Right cardiac atrium (tissue), 5 donors: ENCODE measurements at places on chromosomes 5 and 9. TPM values are rescaled to one million over a fixed set of nuclear protein-coding genes. Genes with fewer than 3 reads are reported as not detected.

The IL33 gene
- total RNA-seq = 79.1 TPM

The CXXC5 gene
- total RNA-seq = 70.5 TPM

The PCDHGA5 gene
- 4.2 TPM for total RNA-seq

The TXNDC8 gene
- total RNA-seq = not detected

The DNLZ gene
- 23.9 TPM for total RNA-seq

The SNCAIP gene
- total RNA-seq = 2.1 TPM

The SLC46A2 gene
- total RNA-seq = not detected

The ATG12 gene
- 26.2 TPM for total RNA-seq

The HAVCR2 gene
- 5.2 TPM for total RNA-seq

The FBP2 gene
- total RNA-seq = 0.23 TPM

The FREM1 gene
- 6.7 TPM for total RNA-seq

The GLIPR2 gene
- total RNA-seq = 9.0 TPM

The FBP1 gene
- total RNA-seq = 2.4 TPM

The PLAC8L1 gene
- not detected for total RNA-seq

The MLANA gene
- total RNA-seq = not detected

The PCDHB12 gene
- total RNA-seq = 2.5 TPM

The RGS7BP gene
- 8.1 TPM for total RNA-seq

The MTAP gene
- 22.2 TPM for total RNA-seq

The SOHLH1 gene
- total RNA-seq = not detected

The TLR4 gene
- total RNA-seq = 18.4 TPM

The SHOC1 gene
- total RNA-seq = not detected

The FOXD4L5 gene
- not detected for total RNA-seq

The CER1 gene
- not detected for total RNA-seq

The KYAT1 gene
- total RNA-seq = 18.0 TPM

The PARP8 gene
- total RNA-seq = 10.9 TPM

The NTRK2 gene
- 44.6 TPM for total RNA-seq

The PCDHA12 gene
- total RNA-seq = not detected

The CTXN3 gene
- total RNA-seq = not detected

The FAM13B gene
- total RNA-seq = 34.9 TPM

The CAVIN4 gene
- total RNA-seq = 22.7 TPM

The ZFP37 gene
- total RNA-seq = 2.6 TPM

The PTGES gene
- 5.4 TPM for total RNA-seq

The ARL14EPL gene
- not detected for total RNA-seq

The STPG3 gene
- total RNA-seq = 0.46 TPM

The EPB41L4A gene
- 27.2 TPM for total RNA-seq

The SLC25A48 gene
- not detected for total RNA-seq

The C5orf58 gene
- 0.75 TPM for total RNA-seq

The IFNA13 gene
- not detected for total RNA-seq

The TRIM7 gene
- 13.1 TPM for total RNA-seq
